ENCODE measurements at places on chromosomes 16 and 17. TPM values are rescaled to one million over a fixed set of nuclear protein-coding genes. Genes with fewer than 3 reads are reported as not detected.

- no peak for DNase-seq
Measured at GRCh38 chr16:19177111-19177739, 9.2 kb downstream of the SYT17 start.

- DNase-seq = no peak
Measured at GRCh38 chr17:27329146-27329805, 35.4 kb downstream of the WSB1 start.

GRCh38 chr16:24168856-24169255, 87.3 kb upstream of the CACNG3 start:
- no peak for DNase-seq

KRT13 gene
- total RNA-seq = not detected

Data from CD8-positive, alpha-beta T cell (primary cell).